Frontal cortex (tissue), 4 donors: ENCODE measurements at places on chromosomes 12 and 14. TPM values are rescaled to one million over a fixed set of nuclear protein-coding genes. Genes with fewer than 3 reads are reported as not detected.
A peak's percentile ranks its signal among the peaks of the same experiment; 100 is the strongest.

DNA sequence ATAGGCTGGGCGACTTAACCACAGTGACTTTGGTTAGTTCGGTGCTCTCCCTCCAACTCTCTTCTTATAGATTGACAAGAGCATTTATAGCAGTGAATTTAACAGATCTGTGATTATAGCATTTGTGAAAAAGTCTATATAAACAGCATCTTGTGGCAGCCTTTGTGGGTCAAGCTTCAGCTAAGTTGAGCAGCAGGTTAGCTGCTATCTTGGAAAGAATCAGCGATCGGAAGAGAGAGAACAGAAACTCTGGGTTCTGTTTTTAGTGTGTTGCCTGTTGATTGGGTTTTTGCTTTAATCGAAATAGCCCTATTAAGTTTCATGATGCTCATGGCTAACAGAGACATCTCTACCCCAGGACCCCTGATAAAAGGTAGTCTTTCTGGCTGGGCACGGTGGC lies 20.2 kb downstream of the EVL start:
- no peak for DNase-seq

DNA sequence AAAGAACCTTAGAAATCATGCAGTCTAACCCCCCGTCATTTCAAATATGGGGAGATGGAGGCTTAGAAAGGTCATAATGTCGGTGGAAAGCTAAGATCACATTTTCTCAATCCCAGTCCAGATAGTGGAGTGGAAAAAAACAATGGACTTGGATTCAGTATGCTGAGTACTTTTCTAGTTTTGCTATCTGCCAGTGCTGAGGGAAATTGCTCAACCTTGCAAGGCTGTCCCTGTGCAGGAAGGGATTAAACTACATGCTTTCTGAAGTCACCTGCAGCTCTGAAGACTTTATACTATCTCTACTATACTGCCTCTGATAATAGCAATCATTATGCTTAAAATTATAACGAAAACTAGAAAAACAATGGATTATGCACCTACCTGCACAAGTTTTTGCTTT lies 272.8 kb downstream of the LRIG3 start:
- DNase-seq, result no peak

Gene KRT72
- not detected for total RNA-seq

Gene KIF5A
- 42.8 TPM for total RNA-seq

DNA sequence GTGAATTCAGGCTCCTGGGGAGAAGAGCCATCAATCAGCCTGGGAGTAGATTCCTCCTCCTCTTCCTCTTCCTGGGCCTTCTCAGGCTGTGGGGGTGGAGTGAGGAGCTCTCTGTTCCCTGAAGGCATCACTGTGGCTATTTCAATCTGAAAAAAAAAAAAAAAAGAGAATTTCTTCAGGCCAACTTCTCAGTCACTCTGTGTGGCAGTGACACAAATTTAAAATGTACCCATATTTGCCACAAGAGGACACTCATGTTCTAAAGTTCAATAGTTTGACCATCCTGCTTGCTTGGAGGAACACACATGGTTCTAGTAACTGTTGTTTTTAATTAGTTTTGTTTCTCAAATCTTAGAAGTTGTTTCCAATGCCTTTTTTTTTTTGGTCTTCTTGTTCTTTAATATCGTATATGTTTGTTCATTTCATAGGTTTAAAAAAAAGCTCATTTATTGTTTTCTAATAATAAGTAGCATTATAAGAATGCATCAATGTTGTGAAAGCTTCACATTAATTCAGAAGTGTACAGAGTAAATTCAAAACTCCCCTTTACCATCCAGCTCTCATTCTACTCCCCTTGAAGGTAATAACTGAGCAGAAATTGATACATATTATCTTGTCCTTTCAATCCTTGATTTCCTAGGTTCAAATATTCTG lies 23.3 kb upstream of the CCER1 start:
- DNase-seq, result no peak

DNA sequence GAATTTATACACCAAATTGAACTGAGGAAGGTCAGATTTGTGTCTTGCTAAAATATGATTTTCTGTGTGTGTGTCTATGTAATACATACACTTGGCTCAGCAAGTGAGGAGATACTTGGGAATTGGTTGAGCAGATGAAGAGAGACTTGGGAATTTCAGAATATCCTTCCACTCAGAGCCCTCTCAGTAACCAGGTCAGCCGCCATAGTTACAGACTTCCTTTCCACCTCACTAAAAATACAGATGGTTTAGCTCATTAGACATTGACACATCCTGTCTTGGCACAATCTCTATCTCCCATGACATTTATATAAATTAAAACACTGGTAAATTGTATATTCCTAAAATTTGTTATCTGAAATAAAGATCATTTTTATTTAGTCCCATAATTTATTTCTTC lies 15.9 kb downstream of the PIK3C2G start:
- DNase-seq, result no peak

- no peak for DNase-seq
These were observed 35.1 kb downstream of the ATF7IP start for GRCh38 chr12:14400599-14400998.

GRCh38 chr12:127273626-127274025 lies 993.3 kb upstream of the TMEM132C start:
- no peak for DNase-seq

Gene IL26
- total RNA-seq, result not detected

DNA sequence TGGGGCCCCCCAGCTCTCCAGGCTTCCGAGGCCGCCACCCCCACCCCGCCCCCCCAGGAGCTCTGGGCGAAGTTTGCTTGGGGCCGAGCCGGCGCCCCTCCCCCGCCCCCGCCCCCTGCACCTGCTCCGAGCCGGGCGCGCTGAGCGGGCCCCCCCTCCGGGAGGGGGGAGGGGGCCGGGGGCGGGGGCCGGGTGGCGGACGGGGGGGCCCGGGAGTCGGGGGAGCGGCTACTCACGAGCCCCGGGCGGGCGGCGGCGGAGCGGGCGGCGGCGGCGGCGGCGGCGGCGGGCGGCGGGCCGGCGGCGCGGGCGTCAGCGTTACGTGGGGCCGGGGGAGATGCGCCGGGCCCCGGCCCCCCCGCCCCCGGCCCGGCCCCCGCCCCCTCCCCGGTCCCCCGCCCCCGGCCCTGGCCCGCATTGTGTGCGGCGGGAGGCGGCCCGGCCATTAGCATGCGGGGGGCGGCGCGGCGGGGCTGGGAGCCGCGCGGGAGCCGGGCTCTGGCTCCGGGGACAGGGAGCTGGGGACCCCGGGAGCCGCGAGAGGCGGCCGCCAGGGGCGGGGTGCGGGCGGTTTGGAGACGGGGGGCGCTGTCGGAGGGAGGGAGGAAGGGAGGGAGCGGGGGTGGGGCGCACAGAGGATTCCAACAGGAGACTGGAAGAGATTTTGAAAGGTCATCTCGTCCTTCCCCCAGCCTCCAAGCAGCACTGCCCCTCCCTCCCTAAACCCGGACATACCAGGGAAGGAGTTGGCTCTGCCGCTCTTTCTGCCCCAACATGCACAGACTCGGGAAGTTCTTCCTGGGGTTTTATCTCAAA lies at the start of gene ZNF219:
Gene ZNF219 (minus strand): TSS at position 580 of the 816 bp plus-strand sequence. CDS start 5,064 bp downstream, outside the sequence.
- peak; percentile 70 for DNase-seq

Gene HHIPL1
- total RNA-seq, result 5.3 TPM

DNA sequence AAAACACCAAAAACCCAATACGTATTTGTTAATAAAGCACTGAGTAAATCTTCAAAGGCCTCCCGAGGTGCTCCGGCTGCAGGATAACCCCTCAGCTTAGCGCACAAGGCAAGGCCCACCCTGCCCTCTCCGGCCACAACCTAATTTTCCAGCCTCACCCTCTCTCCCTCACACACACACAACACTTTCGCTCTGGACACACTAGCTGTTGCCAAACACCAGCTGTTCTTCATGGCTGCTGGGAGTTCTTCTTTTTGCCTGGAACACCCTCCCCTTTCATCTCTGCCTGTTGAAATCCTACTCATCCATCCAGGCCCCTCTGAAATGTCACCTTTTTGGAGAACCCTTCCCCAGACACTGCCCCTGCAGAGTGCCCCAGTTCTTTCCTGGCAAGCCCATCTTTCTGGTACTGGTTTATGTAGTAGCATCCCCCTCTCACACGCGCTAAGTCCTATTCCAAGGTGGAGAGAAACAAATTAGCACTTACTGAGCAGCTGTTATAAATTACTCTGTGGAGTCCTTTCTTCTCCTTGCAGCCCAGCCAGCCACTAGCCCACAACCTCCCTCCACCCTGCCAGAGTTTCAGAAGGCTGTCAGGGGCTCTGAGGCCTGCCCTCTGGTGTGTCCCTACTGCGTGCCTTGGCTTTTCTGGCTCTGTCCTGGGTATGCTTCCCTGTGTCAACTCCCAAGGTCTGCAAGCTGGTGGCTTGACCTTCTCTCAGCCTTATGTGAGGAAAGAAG lies 805 bp upstream of the CRACR2A start:
- DNase-seq, result no peak
